ENCODE measurements at places on chromosomes 6 and 20.

- no peak for DNase-seq
Observed at GRCh38 chr6:98295515-98296175, 538.7 kb upstream of the POU3F2 start.

GRCh38 chr6:31547727-31548543, 527 bp downstream of the NFKBIL1 start:
- no peak for DNase-seq

- no peak for DNase-seq
Observed at GRCh38 chr6:53095716-53096115, 30.5 kb downstream of the FBXO9 start.

DNA sequence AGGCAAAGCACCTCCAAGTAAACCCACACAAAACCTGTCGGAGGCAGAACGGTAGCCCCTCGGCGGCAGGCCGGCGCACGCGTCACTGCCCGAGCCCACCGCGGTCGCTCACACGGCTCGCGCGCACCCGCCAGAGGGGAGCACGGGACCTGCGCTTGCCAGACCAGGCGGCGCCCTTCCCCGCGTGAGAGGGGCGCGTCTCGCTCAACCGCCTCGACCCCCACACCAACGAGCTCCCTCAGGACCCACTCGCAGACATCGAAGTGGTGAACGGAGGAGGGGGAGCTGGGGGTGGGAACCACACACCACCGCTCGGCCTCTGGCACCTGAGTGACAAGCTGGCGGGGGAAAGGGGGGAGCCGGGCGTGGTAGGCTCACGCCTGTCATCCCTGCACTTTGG, 1513.4 kb upstream of the DEFB115 start:
- DNase-seq = no peak

GRCh38 chr6:127868338-127868737, 32.5 kb downstream of the THEMIS start:
- DNase-seq = no peak

DNA sequence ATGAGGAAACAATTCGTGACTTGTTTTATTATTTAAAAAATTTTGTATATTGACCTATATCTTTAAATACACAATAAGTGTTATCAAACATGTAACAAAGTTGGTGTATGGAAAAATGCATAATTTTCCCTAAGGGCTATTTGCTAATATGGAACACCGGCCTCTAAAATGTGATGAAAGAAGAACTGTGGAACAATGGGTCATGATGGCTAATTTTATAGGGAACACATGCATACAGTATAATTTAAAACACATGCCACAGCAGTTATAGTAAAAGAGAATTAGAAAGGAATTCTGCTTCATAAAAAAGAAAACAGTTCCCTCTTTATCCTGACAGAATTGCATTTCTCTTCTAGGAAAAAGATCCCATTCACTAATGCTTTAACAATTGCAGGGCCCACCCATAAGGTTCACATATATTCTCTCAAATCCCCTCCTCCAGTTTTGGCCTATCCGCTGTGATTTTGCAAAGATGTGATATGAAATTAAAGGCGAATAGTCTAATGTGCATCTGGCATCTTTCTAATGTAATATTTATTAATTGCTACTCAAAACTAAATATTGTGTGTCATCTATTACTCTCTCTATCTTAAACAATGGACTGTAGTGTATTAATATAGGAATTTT, 628.1 kb upstream of the CITED2 start:
- no peak for DNase-seq

- DNase-seq = no peak
Observed at GRCh38 chr6:24868765-24869164, 67.0 kb downstream of the RIPOR2 start.

DNA sequence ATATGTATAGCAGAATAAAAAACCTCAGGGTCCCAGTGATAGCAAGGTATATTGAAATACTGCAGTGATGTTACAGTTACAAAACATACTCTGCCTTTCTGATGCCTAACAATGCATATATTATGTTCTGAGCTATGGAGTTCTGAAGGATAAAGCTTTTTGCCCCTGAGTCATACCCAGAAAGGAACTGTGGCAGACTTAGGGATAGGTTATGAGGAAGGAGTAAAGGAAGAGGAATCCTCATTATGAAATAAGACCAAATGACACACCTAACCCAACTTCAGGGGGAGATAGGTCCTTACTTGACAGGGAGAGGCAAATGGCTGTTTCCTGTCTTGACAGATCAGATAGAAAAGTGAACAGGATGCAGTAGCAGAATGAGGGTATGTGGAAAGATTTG, 940.6 kb upstream of the FLRT3 start:
- no peak for DNase-seq

- DNase-seq = no peak
Observed at GRCh38 chr20:53990768-53991450, 79.5 kb downstream of the BCAS1 start.

GRCh38 chr20:62056975-62057374, 8.7 kb downstream of the TAF4 start:
- no peak for DNase-seq

DNA sequence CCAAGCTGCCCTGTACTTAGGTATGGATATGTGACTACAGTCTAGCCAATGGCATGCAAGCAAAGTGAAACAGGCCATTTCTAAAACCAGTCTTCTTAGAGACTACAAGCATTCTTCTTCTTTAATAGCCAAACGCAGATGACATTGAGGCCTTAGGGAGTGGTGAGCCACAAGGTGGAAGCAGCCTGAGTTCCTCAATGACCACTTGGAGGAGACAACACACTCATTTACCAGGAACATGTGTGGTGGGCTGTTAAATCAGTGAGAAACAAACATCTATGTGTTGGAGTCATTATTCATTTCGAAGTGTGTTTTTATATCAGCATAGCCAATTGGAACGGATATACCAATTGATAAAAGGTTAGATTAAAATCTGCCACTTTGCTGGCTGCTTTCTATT, 122.0 kb downstream of the GFRAL start:
- DNase-seq = peak; percentile 36

Data from Kasumi-1 (cell line).